Astrocyte (in vitro differentiated cells and primary cell): ENCODE measurements at places on chromosomes 16 and 17.
A peak's percentile ranks its signal among the peaks of the same experiment; 100 is the strongest.

DNA sequence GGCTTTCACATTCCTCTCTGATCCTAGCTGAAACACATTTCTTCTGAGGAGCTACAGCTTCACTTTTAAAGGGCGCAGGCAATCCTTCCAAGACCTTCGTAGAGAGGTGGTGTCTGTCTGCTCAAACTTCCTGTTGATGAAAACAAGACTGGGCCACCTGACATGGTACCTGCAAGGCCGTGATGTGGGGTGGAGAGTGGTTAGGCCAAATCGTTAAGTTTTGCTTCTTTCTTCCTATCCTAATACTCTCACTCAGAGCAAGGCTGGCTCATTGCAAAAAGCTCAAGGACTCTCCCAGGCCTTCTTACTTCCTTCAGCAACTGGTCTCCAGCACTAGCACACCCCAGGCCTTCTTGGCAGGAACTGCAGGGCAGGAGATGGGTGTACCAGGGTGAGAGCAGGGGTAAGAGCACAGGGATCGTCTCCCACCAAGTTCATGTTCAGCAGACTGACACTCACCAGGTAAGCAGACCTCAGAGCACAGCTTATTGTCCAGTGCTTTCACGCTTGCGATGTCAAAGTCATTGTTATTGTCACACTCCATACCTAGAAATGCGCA, 10.9 kb upstream of the FOXJ1 start:
- DNase-seq, result no peak

DNA sequence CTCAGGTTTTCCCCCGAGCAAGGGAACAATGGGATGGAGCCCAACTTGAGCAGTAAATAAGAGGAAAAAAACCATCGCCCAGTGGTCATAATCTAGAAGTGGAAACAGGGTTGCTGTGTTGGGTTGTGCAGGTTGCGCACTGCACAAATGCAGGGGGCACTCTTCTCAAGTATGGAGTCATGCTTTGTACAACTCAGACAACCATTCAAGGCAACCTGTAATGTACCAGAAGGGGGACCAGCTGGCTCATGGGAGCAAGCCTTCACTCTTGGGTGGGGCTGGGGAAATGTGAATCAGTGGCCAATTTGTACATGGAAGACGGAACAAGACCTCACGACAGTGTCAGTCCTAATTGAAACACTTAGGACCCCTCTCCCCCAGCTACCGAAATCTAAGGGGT, 23.9 kb upstream of the LITAF start:
- no peak for DNase-seq

GRCh38 chr17:56148333-56148732, 4.9 kb upstream of the ANKFN1 start:
- no peak for DNase-seq

DNA sequence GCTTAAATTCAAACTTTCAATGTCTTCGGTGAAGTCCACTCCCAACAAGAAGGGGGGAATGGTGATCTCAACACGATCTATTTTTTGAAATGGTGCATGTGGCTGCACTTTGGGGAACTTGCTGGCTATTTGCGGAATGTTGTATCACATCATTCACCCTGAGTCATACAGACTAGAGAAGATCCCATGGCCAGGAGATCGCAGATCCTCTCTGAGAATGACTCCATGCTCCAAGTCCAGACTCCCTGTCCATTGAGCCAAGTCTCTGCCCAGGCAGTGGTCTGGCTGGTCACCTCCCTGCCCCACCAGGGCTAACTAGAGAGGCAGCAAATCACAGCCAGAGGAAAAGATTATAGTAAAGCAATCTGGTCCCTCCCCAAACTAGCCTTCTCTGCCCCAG, 120.6 kb downstream of the XYLT1 start:
- peak; percentile 60 for DNase-seq

DNA sequence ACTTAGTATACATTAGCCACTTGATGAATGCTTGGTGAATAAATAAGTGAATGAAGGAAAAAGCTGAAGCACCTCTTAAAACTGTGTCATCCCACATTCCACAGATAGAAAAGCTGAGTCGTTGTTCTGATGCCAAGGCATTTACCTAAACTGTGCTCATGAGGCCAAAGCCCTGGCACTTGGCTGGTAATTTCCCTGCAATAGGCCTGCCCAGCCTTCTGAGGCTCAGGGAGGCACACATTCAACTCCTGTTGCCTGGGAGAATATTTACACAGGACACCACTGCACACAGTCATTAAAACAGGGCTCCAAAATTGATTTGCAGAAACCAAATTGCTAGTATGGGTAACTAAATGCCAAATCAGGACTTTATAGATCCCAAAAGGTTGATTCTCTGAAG, 333.0 kb upstream of the C16orf82 start:
- no peak for DNase-seq
